GM06990 (cell line): ENCODE measurements at places on chromosomes 2 and 18.

GRCh38 chr2:51344886-51345285 is 313.0 kb upstream of the NRXN1 start:
- DNase-seq: no peak

GRCh38 chr18:25443776-25444175 is 91.8 kb upstream of the ZNF521 start:
- DNase-seq: no peak

- no peak for DNase-seq
Observed at GRCh38 chr2:236489895-236490404, 79.7 kb upstream of the ACKR3 start.

- peak; percentile 15 for DNase-seq
Observed at GRCh38 chr2:68771211-68771751, 36.7 kb downstream of the ARHGAP25 start.

DNA sequence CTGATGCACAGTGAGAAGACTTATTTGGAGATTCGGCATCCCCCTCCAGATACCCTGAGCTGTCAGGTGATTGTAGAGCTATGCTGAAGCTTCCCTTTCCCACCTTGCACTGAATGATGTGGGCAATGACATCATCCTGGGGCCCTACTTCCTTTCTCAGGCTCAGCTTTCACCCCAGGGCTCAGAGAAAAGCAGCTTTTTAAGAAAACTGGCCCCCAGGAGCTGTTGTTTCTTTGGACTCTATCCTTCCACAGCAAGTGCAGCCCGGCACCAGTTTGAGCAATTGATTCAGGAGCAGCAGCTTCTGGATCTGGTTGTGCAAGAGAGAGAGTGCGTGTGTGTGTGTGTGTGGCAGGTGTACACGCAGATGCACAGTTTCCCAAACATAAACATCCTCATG is 251.3 kb downstream of the ANAPC1 start:
- DNase-seq: no peak

GRCh38 chr2:216583147-216583546 is 50.1 kb upstream of the IGFBP2 start:
- no peak for DNase-seq

DNA sequence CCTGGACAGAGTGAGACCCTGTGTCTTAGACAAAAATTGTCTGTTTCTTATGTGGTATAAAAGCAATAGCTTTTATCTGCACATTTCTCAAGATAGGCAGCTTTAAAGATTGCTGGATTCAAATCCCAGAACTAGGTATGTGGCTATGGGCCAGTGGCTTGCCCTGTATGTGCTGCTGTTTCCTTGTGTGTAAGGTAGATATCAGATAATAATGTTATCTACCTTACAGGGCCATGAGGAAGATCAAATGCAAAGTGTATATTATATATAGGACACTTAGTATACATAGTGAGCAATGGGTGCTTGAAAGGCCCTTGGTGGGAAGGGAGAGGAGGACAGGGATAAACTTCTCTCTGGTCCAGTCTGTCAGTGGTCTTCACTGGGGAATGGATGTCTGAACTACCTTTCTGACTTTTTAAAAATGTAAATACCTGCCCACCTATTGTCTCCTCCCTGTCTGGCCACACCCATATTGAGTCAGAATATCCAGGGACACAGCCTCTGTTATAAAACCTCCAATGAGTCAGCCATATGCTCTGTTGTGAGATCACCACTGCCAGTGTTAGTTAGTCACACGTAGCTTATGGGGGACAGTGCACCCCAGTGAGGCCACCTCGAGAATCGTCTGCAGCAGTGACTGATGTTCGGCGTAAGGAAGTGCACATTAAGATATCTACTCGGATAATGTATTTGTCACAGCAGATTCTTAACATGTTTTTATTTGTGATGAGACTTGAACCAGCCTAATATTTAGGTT is 383.4 kb downstream of the PTPRM start:
- no peak for DNase-seq

DNA sequence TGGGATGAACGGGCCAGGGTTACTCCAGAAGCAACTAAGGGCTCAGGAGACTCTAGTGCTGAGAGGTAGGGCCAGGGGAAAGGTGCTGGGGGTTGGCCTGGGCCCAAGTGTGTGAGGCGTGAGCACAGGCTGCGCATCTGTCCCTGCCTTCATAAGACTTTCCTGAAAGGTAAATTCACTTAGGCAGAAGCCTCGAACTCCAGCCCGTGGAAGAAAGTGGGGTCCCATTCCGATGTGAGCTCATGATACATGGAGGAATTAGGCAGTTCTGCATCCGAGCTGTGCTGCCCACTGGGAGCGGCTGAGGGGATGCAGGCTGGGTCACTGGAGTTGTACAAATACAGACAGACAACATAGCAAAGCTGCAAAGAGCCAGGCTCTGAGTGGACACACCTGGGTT is 16.2 kb downstream of the PARD6G start:
- no peak for DNase-seq

DNA sequence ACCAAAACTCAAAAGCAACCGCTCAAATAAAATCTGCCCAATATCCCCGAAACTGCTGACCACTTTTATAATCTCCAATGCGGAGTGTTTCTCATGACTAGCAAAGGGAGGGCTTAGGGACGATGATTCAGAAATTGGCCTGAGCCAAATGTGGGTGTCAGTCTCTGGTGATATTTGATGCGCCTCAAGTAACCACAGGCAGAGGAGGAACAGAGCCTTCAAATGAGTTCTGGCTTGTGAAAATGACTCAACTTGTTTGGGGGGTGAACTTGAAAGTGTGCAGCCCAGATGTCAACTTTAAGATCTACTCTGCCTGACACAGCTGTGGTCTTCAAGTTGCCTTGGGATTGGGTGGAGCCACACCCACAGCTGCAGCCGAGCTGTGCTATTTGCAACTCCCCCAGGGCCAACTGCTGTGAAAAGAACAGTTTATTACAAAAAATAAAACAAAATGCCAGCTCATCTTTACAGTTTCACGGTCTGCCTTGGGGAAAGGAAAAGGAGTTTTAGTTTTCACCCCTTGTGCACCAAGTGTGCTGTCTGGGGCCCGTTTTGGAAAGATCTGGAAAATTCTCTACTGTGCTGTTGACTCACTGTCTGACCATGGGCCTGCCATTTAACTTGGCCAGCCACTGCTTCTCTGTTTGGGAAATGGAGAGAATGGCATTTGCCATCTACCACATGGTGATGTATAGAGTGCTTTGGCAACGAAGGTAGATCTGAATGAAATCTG is 222.1 kb downstream of the MTX2 start:
- DNase-seq: peak; percentile 44

DNA sequence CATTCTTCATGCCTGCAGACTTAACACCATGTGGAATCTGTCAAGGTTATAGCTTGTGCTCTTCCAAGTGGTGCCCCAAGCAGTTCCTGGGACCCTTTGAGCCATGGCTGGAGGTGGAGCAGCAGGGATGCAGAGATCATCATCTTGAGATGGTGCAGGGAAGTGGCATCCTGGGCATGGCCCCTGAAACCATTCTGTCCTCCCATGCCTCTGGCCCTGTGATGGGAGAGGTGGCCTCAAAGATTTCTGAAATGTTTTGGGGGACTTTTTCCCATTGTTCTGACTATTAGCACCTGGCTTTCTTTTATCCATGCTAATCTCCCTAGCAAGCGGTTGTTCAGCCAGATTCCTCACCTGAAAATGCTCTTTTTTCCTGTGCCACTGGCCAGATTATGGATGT is 10.3 kb upstream of the TMEM37 start:
- no peak for DNase-seq

- no peak for DNase-seq
Observed at GRCh38 chr2:241743620-241744019, 9.2 kb downstream of the D2HGDH start.

GRCh38 chr18:64333584-64333983 is 184.7 kb upstream of the LINC00305 start:
- no peak for DNase-seq

DNA sequence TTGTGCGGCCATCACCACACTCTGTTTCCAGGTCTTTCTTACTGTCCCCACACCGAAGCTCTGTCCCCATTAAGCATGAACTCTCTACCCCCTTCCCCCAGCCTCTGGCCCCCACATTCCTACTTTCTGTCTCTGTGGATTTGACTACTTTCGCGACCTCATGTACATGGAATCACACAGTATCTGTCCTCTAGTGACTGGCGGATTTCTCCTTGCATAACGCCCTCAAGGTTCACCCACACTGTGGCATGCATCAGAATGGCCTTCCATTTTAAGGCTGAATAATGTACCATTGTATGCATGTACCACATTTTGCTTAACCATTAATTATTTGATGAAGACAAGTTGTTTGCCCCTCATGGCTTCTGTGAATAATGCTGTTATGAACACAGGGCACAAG is 467.6 kb upstream of the HS6ST1 start:
- DNase-seq: no peak

DNA sequence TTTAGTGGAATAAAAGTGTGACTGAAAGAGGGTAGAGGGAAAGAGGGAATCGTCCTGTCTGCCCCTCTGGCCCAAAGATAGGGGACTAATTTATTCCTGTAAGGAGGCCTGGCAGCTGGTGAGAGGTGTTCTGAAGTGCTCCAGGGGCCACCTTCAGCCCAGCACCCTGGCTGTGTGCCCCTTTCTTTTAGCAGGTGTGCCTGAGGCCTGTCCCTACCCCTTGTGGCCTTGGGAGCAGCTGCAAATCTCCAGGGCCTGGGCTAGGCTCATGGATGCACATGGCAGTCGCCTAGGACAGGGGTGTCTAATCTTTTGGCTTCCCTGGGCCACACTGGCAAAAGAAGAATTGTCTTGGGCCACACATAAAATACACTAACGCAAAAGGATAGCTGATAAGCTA is 37.3 kb downstream of the FHOD3 start:
- DNase-seq: no peak

DNA sequence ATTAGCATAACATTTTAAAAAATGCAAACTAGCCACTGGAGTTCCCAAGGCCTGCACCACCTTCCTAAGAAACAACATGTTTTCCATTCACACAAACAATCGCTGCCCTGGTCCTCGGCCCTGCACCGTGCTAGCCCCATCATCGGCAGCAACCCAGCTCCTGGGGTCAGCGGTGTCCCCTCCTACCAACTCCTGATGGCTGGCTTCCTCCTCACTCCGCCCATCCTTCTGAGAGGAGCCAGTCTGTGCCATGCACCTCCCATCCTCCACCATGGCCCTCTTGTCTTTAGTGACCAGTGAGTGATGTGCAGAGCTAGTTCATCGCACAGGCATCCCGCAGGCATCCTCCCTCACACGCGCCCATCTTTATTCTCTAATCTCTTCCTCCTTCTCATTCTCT is 81.9 kb downstream of the LONRF2 start:
- DNase-seq: no peak

- no peak for DNase-seq
Observed at GRCh38 chr2:134412639-134412999, 158.7 kb downstream of the MGAT5 start.

DNA sequence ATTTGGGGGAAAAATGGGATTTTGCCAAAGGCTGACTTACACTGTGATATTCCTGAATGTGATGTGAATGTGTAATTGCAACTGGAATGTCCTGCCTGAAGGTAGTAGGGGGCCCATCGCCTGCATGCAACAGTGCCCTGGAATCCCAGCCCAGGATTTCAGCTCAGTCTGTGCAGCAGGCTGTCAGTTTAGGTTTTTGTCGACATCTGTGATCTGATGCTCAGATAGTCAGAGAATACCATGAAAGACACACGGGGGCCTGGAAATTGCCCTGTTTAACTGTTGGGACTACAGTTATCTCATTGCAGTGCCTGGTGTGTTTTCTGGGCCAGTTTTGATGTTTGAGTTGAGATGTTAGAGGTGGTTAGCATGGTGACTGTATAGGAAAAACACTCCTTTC is 84.5 kb upstream of the HK2 start:
- DNase-seq: no peak

DNA sequence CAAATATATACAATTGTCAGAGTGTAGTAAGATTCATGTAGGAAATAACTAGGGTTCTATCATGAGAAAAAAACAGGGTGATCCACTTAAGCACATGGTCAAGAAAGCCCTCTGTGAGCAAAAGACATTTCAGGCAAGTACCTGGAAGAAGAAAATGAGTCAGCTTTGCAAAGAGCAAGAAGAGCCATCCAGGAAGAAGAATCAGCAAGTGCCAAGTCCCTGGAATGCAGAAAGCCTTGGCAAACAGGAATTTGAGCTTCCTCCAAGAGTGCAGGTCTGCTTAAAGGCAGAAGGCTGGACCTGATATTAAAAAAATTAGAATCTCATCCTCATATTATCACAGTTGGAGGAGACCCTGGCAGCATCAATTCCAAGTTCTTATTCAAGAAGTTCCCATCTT is 188.5 kb upstream of the CELF4 start:
- DNase-seq: no peak

DNA sequence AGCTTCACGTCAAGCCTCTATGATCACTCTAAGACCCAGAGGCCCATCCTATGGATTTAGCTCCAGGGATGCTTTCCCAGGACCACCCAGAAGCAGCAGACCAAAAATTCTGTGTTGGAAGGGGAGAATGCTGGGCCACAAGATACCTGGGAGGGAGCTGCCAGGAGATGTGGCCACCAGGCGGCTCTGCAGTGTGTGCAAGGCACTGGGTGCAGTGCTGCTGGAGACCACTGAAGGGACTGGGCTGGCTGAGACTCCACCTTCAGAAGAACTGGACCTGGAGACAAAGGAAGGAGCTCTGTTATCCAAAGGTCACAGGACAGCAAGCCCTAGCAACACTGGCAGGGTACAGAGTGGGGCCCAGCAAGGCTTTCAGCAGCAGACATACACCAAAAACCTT is 34.0 kb downstream of the KANSL3 start:
- no peak for DNase-seq

GRCh38 chr2:54834721-54835120 is 111.3 kb downstream of the EML6 start:
- DNase-seq: no peak

DNA sequence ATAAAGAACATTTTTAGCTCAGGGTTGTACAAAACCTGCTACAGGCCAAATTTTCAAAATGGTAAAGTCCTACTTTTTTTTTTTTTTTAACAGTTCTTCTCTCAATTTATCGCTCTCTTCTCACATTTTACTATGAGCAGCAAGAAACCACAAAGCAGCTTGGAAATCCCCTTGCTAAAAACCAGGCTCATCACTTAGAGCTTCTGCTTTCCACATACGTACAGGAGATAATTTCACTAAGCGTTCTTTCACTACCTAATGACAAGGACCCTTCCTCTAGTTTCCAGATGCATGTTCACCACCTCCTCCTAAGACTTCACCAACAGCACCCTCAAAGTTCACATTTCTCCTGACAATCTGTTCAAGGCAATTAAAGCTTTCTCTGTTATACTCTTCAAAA is 294.9 kb upstream of the CYRIA start:
- DNase-seq: peak; percentile 6

GRCh38 chr2:16303761-16304160 is 361.9 kb downstream of the CYRIA start:
- no peak for DNase-seq

GRCh38 chr2:67032076-67032475 is 365.1 kb upstream of the ETAA1 start:
- no peak for DNase-seq

- DNase-seq: no peak
Observed at GRCh38 chr18:27202741-27203140, 17.6 kb upstream of the CHST9 start.

- no peak for DNase-seq
Observed at GRCh38 chr2:180196419-180196977, 189.4 kb upstream of the CWC22 start.
